Smooth muscle cell of bladder (primary cell): ENCODE measurements at places on chromosomes 2 and 18. TPM values are rescaled to one million over a fixed set of nuclear protein-coding genes. Genes with fewer than 3 reads are reported as not detected.

Gene LOXHD1
- under 0.01 TPM in 1 of 2 replicates, not detected in the other for total RNA-seq

Gene ARHGEF4
- total RNA-seq, result 4.8 and 6.4 TPM in 2 replicates

Gene ALKAL2
- total RNA-seq, result 0.43 TPM in 1 of 2 replicates, not detected in the other

Gene COLEC12
- 29.0 and 79.5 TPM in 2 replicates for total RNA-seq

Gene DSEL
- total RNA-seq, result 43.2 and 60.6 TPM in 2 replicates

Gene MOGAT1
- total RNA-seq, result not detected in 2 replicates

Gene ORC4
- 18.8 and 23.2 TPM in 2 replicates for total RNA-seq

Gene C2orf78
- not detected in 2 replicates for total RNA-seq

Gene NT5C1B
- not detected in 2 replicates for total RNA-seq

Gene PTPRN
- total RNA-seq, result 6.4 and 57.0 TPM in 2 replicates
